ENCODE measurements at places on chromosomes 11 and 22.

GRCh38 chr11:105988197-105988596 is 33.8 kb downstream of the MSANTD4 start:
- no peak for DNase-seq

GRCh38 chr22:36194971-36195370 is 6.6 kb downstream of the APOL4 start:
- DNase-seq = no peak

- DNase-seq = no peak
These were observed 323.3 kb downstream of the TENM4 start for GRCh38 chr11:79117488-79117887.

DNA sequence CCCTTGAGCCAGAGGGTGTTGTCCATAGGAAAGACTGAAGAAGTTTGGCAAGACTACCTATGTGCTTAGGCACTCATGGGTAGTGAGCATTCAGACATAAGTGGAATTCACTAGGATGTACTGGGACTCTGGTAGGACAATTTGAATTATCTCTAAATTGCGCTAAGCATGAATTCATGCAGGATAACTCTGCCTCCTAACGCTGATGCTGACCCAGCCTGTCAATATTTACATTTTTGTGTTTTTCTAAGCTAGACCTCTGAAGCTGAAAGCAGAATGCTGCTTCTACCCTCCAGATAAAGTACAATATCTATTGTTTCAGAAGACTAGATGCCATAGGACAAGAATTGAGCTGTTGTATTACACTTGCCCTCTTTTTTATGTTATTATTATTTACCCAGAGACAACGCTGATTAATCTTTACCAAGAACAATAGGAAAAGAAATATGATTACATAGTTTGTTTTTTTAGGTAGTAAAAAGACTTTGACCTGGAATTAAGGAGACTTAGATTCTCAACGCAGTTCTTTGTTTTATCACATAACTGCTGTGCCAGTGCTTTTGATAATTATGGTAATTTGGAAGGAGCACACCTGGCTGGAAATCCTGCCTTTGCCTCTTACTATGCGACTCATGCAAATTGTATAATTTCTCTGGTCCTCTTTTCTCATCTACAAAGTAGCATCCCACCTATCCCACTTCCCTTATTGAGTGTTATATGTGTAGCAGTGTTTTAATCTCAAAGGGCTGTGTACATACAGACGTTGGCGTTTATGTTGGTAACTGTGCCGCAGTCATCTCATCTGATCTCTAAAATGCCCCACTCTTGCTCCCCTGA is 21.2 kb upstream of the GRAMD1B start:
- DNase-seq = no peak

- DNase-seq = no peak
These were observed 41.7 kb downstream of the KIAA1671 start for GRCh38 chr22:24994070-24994763.

GRCh38 chr11:62909107-62909894 is 11.9 kb downstream of the CHRM1 start:
- DNase-seq = no peak

DNA sequence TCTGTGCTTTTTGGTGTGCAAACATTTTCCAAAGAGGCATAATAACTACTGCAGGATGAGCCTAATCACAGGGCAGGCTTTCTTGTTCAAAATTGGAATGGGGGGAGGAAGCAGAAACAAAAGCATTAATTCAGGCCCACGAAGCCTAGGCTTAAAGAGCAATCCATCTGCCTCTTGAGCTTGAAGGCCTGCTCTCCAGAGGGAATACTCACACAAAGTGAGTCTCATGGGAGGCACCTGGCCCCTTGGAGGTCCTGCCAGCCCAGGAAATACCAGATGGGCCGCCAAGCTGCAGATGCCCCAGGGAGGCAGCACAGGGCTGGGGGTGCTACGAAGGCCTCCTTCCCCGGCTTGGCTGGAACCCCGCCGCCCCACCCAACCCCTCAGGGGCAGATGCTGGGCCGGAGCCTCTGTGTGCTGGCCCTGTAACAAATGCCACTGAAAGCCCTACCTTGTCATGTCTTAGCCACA is 39.3 kb upstream of the COMT start:
- no peak for DNase-seq

GRCh38 chr11:65742353-65742752 is 21.8 kb upstream of the RNASEH2C start:
- DNase-seq = no peak

DNA sequence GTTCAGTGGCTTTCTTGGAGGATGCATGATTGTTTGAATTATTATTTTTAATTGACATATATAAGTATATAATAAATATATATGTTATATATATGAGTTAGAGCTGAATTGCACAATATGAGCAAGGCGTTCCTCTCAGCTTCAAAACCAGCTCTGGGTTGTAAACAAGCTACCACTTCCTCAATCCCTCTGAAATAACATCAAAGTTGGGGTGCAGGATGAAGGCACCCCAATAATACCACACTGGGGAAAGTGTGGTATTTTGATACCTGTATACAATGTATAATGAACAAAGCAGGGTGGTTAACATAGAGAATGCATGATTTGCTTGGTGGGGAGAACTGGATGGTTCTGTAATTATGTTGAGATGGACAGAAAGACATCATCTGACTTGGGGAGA is 1.7 kb upstream of the SORL1 start:
- DNase-seq = no peak

DNA sequence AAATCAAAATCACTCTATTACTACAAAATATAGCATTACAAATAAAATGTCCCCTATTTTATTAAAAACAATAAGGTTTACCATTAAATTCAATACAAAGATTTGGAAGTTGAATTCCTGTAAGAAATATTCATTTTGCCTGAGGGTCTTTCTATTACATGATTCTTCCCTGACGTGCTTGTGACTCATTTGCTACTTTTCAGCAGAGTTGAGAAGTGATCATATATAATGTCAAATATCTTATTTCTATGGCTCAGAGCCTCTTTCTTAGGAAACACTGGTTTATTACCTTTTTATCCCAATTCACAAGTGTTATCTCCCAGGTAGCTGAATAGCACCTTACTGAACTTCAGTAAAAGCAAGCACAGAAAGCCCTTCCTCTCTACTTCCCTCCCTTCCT is 65.2 kb upstream of the CNTN5 start:
- no peak for DNase-seq

- no peak for DNase-seq
These were observed 92.6 kb downstream of the KIAA1671 start for GRCh38 chr22:25045159-25045558.

GRCh38 chr11:70135625-70136059 is 57.5 kb downstream of the ANO1 start:
- no peak for DNase-seq

DNA sequence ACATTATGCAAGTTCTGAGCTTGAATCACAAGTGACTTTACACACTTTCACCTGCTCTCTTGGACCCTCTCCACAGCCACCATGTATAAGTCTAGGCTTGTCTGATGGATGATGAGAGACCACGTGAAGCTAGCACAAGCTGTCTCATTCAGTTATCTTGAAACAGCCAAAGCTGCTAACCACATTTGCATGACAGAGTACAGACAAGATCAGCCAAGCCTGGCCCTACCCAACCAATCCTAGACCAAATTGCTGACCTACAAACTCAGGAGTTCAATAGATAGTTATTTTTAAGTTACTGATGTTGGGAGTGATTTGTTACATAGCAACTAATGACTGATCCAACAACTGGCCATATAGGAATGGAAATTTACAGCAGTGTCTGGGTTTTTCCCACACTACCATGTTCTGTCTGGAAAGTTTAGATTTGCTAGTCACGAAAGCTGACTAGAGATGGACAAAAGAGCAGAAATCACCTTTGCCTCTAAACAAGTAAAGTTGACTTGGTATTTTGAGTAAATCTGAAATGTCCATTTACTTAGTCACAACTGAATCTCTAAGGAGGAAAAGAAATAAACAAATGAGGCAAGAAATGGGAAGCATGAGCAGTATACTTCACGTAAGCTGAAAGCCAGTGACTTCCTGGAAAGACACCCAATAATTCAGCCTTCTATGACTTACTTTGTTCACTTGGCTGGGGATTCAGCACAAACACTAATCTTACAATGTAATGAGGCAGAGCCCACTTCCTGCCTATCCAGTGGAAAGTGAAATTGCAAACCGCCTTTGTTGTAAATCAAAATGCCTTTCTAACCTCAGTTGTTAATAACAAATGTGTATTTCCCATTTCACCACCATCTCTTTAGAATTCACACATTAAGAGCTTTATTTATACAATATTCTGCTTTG is 101.7 kb downstream of the FAM181B start:
- DNase-seq = no peak

DNA sequence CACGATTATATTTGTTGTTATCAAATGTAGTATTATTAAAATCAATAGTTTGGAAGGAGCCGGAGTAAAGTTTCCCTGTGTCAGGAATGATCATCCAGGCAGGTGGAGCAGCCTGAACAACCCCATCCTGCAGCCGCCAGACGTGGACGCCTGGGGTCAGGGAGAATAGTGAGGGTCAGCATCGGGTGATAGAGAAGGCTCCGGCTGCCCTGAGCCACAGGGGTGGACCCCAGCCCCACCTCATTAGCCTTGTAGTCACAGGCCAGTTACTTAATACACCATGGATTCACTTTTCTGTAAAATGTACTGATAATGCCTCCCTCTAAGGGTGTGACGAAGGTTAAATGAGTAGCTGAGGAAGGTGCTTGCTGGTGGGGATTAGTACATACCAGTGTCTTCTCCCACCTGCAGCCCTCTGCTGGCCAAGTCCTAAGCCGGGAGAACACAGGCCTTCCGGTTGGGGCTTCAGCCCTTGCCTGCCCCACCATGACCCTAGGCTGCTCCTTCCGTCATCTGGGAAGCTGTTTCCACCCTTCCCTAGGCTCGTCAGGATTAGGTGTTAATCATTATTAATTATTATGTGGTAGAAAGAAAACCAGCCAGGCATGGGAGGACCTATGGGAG is 14.9 kb downstream of the TMEM121B start:
- no peak for DNase-seq

DNA sequence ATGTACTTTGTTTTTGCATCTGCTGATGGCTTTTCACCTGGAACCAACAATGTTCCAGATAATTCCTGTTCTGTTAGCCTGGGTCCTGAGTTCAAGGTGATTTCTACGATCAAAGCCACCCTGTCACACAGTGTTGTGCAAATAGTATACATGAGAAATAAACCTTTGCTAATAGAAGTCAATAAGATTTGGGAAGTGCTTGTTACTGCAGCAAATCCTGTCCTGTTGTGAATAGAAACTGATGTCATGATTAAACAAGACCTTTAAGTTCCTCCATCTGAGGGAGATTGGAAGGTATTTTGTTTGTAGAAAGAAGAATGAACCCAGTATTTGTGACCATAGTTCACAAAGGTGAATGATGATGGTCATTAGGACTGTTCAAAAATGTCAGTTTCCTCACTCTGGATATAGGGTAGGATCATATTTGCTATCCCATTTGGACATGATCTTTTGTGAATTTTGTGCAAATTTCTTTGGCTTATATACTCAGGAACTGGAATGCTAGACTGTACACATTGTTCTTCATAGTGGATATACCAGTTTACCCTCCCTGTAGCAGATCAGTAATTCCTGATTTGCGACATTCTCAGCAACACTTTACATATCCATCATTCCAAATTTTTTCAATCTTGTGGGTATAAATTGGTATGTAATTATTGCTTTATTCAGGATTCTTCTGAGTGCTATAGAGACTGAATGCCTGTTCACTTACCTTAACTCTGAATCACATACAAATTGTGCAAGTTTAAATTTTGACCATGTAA is 428.5 kb downstream of the METTL15 start:
- DNase-seq = no peak

DNA sequence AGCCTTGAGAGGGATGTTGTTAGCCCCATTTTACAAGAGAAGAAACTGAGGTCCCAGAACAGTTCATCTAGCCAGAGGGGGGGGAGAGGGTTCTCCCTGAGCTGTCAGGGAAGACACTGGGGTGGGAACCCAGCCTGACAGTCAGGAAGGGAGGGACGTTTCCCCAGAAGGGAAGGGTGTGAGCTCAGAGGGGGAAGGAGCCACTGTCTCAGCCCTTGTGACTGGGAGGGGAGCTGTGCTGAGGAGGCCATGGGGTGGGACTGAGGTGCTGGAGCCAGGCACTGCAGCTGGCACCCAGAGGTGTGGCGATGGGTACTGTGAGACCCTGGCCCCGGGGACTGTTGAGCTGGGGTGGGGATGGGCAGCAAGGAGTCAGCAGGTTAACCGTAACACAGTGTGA is 35.7 kb downstream of the DAGLA start:
- DNase-seq = no peak

DNA sequence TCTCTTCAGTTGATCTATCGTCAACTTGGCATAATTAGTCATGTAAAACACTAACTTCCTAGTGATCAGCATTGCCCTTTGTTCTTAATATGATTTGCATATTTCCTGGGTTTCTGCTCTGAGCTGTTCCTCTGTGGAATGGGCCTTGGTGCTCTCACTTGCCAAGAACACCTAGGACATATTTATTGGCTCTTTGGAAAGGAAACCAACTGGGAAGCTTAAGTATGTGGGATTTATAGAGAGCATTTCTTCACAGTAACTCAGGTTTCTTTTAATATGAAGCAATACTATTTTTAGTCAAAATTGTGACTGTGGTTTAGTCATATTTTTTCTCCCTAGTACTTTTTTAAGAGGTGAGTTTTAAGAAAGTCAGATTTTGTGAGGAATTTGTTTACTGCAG is 28.8 kb downstream of the FAT3 start:
- DNase-seq = no peak

DNA sequence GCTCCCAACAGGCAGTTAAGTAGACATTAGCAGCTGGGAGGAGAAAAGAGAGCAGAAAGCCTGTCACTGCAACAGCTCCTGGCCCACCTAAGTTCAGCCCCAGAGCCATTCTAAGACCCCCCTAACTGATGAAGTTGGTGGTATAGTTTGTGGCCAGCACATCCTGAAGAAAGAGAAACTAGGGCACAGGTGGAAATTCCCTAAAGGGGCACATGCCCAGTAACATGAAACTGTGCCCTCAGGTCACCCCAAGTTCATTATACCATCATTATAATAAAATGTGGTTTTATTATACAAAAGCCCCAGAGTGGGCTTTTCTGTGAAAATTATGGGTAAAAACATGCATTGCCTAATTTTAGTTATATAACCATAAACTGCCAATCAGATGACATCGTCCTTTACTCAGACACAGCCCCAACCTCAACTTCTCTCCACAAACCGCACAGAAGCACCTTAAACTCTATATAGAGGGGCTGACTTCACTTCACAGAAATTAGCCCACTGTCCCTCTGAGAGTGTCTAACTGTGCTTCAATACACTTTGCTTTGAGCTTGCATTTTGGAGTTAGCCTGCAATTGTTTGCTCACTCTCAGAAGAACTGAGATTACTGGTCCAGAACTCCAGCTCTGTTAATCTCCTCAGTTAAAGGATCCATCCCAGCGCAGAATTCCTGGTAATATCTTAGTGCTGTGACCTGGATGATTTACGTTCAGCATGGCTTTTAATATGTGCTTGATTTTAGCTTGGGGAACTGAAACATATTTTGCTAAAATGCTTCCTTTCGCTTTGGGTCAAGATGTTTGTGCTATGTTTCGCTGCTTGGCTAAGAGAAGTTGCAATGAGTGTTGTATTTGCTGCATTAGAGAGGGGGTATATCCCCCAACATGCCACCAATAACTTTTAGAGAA is 1.8 kb upstream of the APOL3 start:
- DNase-seq = no peak

GRCh38 chr11:72233056-72233772 is 8.6 kb downstream of the INPPL1 start:
- no peak for DNase-seq

Measured in activated T-helper 1 cell treated with Interleukin-2 at 50 U/mL for 16 hours (primary cell).